Caudate nucleus (tissue), 63 donors: ENCODE measurements at places on chromosomes 13 and 19.

DNA sequence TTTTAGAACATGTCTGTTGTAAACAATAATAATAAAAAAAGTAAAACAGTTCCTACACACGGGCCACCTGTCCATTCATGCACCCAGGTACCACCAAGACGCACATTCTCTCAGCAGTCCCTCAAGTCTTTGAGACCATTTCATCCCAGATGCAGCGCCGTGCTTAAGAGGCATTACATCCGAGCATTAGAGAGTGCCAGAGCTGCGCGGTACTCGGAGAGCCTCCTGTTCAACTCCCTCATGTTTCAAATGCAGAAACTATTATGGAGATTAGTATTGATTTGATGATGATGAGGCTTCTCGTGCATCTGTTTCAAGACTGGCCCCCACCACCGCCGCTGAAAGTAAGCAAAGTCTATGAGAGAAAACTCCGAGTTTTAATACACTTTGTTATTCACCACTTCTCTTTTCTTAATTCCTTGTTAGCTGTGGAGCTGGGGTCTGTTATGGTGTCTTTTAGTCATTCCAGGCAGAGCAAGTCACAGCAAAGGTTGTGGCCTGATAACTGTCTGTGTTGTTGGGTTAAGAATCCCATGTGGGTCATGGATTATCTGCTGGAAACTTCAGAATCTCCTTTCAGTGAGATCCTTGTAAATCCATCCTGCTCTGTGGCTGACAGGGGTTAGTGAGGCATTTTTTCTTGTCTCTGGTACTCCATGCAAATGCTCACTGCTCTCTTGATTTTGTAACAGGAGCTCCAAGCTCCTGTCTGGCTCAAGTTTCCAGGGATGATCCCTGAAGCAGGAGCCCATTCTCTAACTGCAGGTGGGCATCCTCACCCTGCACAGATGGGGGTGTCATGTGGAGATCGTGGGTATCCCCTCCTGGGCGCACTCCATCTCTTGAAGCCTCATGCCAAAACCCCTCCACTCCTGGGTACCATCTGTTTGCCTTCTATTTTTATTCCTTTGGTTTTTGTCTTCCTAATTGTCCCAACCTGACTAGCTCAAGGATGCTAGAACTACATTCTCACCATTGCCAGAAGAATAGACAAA is 74.9 kb upstream of the MTIF3 start:
- DNase-seq, result no peak

- no peak for DNase-seq
Measured at GRCh38 chr13:112510987-112511685, 76.8 kb downstream of the TUBGCP3 start.

DNA sequence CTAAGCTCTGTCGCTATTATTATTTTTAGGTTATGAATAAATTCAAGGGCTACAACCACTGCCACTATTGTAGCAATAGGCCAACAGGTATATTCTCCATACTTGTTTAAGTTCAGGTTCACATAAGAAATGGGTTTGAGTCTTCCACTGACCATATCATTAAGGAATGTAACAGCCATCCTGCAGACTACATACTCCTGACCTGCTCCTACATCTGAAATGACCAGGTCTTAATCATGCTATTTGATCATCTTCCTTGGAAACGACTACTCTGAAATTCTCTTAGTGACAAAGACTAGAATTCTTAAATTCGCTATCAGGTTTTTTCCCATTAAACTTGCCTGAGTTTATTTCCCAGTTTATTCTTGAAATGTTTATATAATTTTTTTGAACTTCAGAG is 66.8 kb downstream of the IPO5 start:
- DNase-seq, result no peak

GRCh38 chr19:15234431-15235130 is 2.3 kb upstream of the EPHX3 start:
- no peak for DNase-seq

GRCh38 chr13:101424381-101425155 is 8.3 kb upstream of the NALCN start:
- DNase-seq, result peak; percentile 22

GRCh38 chr19:5166262-5166661 is 174.3 kb downstream of the PTPRS start:
- DNase-seq, result no peak

GRCh38 chr19:46731007-46731501 is 14.1 kb upstream of the PRKD2 start:
- DNase-seq, result no peak

- DNase-seq, result no peak
Measured at GRCh38 chr13:110643768-110644421, 28.6 kb downstream of the NAXD start.

DNA sequence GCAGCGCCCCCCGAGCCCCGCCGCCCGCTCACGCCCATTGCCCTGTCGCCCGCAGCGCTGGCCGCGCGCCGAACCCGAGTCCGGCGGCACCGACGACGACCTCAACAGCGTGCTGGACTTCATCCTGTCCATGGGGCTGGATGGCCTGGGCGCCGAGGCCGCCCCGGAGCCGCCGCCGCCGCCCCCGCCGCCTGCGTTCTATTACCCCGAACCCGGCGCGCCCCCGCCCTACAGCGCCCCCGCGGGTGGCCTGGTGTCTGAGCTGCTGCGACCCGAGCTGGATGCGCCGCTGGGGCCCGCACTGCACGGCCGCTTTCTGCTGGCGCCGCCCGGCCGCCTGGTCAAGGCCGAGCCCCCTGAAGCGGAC is 518 bp downstream of the KLF2 start:
- DNase-seq, result no peak

DNA sequence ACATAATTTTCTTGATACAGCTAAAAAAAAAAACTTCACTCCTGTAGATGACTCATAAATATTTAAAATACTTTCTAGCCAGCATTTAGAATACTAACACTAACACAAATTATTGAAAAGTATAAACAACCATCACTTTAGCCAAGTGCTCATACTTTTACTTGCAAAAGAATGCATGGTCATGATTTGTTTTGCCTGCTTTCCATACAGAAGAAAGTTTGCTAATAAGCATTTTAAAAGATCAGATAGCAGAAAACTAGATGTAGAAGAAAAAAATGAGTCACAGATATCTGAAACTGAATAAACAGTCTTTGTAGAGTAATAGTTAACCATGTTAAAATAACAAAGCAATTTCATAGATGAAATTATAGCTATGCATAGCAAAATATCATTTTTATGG is 2280.4 kb upstream of the PCDH20 start:
- DNase-seq, result no peak

DNA sequence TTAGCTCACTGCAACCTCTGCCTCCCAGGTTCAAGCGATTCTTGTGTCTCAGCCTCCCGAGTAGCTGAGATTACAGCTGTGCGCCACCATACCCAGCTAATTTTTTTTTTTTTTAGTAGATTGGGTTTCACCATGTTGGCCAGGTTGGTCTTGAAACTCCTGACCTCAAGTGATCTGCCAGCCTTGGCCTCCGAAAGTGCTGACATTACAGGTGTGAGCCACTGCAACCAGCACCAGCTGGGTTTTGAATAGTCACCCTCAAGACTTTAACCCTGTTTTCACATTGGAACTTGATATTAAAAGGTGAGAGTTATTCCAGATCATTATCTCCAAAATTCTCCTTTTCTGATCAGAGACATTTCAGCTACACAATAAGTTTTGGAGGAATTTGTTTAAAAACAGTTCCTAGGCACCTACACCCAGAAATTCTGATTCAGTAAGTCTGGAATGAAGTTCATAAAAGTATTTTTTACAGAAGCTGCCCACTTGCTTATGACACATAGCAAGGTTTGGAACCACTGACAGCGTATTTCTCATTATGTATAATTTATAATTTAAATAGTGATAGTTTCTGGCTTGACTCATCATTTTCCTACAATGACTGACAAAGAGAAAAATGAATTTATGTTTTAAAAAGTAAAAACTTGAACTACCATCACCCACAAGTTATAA is 417.3 kb downstream of the DIAPH3 start:
- DNase-seq, result no peak
